ENCODE measurements at places on chromosomes 11 and 22.

GRCh38 chr11:103942646-103943045 lies 93.8 kb upstream of the DDI1 start:
- DNase-seq = no peak

DNA sequence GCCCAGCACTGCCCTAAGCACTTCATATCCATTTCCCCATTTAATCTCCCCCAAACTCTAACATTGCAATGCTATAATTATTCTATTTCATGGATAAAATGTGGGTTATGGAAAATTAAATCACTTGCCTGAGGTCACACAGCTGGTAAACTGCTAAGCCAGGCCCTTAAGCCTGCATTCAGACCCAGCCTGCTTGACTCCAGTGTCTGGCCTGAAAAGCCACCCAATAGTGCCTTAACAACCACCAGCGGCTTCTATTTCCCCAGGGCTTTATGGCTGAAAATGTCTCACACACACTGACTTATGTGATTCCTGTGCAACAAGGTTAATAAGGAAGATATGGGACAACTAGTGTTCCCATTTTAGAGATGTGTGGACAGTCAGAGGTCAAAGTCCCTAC lies 178.5 kb upstream of the SNX19 start:
- no peak for DNase-seq

DNA sequence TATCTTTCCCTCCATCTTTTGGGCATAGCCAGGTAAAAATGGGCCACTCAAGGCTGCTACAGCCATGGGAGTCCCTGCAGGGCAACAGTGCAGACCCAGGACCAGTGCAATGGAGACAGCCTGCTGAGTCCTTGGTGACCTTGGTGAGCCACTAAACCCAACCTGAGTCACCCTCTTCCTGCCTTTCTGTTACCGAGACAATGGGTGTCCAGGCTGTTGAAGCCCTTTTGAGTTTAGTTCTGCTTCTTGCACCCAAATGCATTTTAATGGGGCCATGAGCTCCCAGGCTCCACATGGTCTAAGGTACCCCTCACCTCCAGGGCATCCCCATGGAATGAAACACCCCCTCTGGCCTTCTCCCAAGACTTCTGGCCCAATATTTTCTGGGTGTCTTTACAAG lies 874 bp upstream of the PLAAT4 start:
- no peak for DNase-seq

- no peak for DNase-seq
Observed at GRCh38 chr11:35786188-35786587, 123.6 kb downstream of the TRIM44 start.

GRCh38 chr11:101126551-101127196 lies 2.9 kb downstream of the PGR start:
- DNase-seq = peak; percentile 8

GRCh38 chr11:122362381-122362780 lies 246.4 kb upstream of the BLID start:
- no peak for DNase-seq
